ENCODE measurements at places on chromosomes 11 and 22.

- DNase-seq: peak; percentile 48
These were observed 43.4 kb upstream of the PRDM11 start for GRCh38 chr11:45102810-45103621.

DNA sequence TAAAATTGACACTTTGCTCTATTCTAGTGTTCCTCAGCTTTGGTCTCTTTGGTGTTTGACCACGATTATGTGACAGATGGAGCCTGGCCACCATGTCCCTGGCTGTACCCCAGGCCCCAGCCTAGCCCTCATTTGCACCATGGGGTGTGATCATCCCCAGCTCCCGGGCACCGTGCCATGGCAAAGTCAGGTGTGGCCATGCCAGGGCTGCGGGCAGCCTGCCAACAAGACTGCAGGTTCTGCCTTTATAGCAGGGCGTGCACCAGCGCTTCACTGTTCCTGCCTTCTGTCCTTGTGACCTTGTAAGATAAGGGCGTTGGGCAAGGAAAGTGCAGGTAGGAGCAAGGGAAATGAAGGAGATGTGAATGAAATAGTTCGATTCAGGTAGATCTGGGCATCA, 22.4 kb upstream of the APOBEC3A start:
- no peak for DNase-seq

DNA sequence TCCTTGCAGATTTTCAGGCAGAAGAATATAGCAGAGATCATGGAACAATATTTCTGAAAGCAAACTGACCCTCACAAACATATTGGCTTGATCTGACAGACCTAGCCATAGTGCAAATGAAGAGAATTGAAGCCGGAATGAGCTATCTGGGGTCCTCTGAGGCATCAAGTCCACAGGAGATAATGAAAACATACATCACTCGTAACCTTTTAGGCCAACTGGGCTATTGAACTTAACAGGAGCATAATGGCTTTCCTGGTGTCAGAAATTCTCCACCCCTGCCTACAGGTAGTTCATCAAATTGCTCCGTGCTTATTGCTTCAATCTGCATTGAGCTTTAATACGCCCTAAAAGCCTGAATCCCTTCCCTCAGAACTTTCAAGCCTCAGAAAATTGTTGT, 1414.6 kb upstream of the TENM4 start:
- no peak for DNase-seq

DNA sequence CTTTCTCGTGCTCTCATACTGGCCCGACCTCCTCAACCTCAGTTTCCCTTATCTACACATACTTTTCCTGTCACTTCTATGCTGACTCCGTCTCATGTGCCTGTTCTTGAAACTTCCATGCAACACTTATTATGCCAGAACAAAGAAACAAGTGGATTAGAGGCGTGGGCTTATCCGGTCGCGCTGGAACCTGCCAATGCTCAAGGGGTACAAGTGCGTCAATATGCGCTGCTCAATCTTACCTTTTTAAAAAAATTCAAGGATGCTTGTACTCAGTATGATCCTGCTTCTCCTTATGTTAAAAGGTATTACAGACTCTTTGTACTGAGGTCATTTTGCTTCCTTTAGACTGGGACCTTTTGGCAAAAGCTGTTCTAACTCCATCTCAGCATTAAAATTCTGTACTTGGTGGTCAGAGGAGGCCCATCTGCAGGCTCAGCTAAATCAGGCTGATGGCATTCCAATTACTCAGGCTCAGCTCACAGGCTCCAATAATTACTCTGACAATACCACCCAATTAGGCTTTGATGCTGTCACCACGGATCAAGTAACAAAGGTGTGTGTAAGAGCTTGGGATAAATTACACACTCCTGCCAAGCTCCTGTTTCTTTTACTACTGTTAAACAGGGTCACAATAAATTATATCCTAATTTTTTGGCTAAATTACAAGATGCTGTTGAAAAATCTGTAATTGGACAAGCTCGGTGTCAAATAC, 26.3 kb upstream of the ALDH3B2 start:
- DNase-seq: no peak

GRCh38 chr11:13884158-13884799, 78.2 kb upstream of the SPON1 start:
- DNase-seq: no peak

GRCh38 chr11:74519710-74520109, 26.2 kb upstream of the LIPT2 start:
- no peak for DNase-seq

DNA sequence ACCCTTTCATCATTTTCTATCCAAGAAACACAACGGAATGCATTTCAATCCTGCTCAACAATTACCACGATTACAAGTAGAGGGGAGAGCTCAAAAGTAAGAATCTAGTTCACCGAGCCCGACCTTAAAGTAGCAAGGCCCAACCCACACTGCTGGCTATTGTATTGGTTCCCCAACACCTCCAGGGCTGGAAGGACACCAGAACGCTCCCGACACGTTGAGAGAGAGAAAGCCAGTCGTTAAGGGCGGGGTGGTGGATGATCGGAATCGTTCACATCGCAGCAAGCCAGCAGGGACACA, 690 bp downstream of the CKAP5 start:
- no peak for DNase-seq

GRCh38 chr11:776561-777287, 563 bp downstream of the GATD1 start:
- DNase-seq: no peak

- DNase-seq: no peak
These were observed 30.3 kb downstream of the LAYN start for GRCh38 chr11:111570796-111571195.

DNA sequence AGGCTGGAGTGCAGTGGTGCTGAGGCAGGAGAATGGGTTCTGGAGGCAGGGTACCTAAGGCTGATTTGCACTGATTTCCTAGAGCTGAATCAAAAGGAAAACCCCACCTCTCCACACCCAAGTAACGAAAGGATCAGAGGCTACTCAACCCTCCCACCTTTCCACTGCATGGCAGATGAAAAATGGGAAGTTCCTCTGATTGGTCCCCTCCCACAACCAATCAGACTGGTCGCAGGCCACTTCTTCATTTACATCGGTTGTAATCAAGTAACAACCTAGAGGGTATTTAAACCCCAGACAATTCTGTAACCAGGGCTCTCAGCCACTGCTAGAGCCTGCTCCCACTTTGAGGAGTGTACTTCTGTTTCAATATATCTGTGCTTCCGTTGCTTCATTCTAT, 18.6 kb upstream of the PARVB start:
- no peak for DNase-seq

DNA sequence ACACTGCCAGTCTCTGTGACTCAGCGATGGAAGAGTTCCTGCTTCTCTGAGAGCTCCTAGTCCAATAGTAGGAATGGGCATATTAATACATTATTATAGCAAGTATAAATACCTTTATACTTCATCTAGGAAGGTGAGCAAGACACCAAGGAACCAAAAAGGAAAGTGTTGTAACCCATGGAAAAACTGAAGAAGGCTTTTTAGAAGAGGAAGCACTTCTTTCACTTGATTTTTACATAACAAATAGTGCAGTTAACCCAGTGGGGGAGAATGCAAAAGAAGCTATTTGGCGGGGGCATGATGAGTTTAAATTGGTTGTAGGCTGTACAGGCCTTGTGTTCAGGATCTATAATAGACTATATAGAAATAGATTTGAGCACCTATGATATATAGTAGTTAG, 31.2 kb upstream of the C11orf87 start:
- no peak for DNase-seq

DNA sequence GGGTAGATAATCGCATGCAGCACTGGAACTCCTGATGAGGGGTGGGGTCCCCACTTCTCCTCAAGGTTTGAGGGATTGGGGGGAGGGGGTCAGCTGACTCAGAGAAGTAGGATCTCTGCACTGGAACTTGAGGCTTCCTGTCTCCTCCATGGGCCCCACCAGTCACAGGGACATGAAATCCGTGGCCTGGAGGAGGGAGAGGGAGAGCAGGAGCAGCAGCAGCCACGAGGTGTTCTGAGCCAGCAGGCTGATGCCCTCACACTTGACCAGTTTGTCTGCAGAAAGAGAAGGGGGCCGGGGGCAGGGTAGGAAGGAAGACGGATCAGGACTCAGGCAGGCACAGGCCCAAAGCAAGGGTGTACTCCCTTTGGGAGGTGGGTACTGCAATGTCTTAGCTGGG, 3.7 kb downstream of the THY1 start:
- DNase-seq: no peak

- DNase-seq: no peak
These were observed 11.4 kb downstream of the GGA1 start for GRCh38 chr22:37619991-37620390.

- DNase-seq: no peak
These were observed 430.0 kb downstream of the FAM181B start for GRCh38 chr11:82303671-82304070.

GRCh38 chr11:12207384-12208150, 97.2 kb downstream of the MICAL2 start:
- no peak for DNase-seq
